Stimulated activated CD8-positive, alpha-beta memory T cell treated with anti-CD3 and anti-CD28 coated beads, Interleukin-2, amount 100 ng/mL, for 1 hour (primary cell): ENCODE measurements at places on chromosomes 3 and 15.

GRCh38 chr3:118380576-118380975, 654.1 kb downstream of the IGSF11 start:
- no peak for DNase-seq

GRCh38 chr15:54298396-54298795, 320.2 kb downstream of the UNC13C start:
- DNase-seq = no peak

- no peak for DNase-seq
These were observed 181.7 kb upstream of the ANKRD28 start for GRCh38 chr3:15979495-15979894.

DNA sequence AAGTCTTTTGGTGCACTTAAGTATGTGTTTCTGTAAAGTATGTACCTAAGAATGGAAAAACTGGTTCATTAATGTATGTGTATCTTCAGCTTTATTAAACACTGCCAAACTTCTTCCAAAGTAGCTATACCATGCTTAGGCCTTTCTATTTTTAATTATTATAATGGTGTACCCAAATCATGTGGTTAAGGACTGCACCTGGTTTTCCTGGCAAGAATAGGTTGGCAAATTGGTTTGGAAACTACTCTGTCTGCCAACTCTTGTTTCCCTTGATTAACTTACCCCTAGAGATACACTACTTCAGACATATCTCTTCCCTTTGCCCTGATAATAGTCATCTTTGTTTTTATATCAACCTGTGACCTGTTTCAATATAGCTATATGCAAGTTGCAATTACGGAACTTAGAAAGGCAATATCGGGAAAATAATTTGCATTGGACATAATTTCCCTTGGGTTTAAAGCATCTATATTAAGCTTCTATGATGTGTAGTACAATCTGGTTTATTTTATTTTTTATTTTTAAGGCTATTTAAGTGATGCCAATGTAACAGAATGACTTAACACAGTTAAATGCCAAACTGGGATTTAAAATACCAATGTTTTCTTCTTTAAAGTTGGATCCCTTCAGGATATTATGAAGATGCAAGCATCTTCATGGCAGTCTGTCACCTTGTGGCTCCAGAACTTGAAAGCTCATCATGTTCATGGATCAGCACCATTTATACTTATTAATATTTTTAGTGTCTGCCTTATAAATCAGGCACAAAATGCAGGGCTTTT, 40.6 kb upstream of the TMEM108 start:
- DNase-seq = no peak

GRCh38 chr3:116886202-116886893, 176.8 kb downstream of the TUSC7 start:
- no peak for DNase-seq

- no peak for DNase-seq
These were observed 93.5 kb upstream of the NR2F2 start for GRCh38 chr15:96237002-96237401.

GRCh38 chr15:48992096-48992495, 28.4 kb upstream of the SHC4 start:
- DNase-seq = no peak

DNA sequence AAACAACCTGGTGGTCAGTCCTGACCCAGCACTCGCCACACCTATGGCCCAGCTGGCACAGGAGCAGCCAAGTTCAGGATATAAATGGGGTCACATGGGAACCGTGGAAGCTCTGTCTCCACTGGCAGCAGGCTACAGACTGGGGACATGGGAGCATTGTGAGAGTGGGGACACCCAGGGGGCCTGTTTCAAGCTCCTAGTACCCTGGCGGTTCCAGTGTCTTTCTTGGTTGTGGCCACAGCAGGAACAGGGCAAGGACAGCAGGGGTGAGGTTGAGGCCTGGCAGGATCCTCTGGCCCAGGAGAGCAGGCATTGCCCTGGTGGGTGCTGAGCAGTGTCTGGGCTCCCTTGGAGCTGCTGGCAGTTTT, 1.9 kb downstream of the CSK start:
- no peak for DNase-seq

DNA sequence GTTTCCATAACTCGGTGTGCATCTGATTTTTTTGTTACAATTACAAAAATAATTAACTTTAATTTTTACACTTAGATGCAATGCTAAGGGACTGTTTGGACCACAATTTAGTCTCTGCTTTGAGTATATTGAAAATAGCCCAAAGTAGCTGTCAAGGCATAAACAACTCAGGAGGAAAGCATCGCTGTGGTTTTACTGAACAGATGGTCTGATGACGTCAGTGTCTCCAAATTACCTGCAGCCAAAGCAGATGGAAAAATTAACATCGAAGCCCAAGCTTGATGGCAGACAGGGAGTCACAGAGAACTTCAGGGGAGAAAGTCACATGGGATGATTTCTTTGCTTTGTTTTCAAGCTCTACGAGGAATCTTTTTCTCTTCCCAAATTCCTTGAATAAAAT, 83.1 kb upstream of the PLCL2 start:
- no peak for DNase-seq

GRCh38 chr3:124210899-124211298, 219.0 kb upstream of the ROPN1 start:
- DNase-seq = no peak
